ENCODE measurements at places on chromosomes 7 and 10.
A peak's percentile ranks its signal among the peaks of the same experiment; 100 is the strongest.

GRCh38 chr7:139332697-139333359, 8.3 kb upstream of the FMC1 start:
- no peak for DNase-seq

GRCh38 chr7:45593121-45593541, 19.0 kb downstream of the ADCY1 start:
- DNase-seq: no peak

GRCh38 chr10:117647306-117647705, 104.8 kb downstream of the EMX2 start:
- DNase-seq: no peak

DNA sequence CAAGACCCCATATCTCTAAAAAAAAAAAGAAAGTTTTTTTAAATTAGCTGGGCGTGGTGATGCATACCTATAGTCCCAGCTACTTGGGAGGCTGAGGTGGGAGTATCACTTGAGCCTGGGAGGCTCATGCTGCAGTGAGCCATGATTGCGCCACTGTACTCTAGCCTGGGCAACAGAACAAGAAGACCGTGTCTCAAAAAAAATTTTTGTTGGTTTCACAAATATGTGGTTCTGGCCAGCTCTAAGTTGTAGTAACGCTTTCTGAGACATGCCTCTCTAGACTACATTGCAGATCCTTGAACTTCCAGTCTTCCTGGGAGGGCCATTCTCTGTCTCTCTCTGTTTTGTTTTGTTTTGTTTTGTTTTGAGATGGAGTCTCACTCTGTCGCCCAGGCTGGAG, 24.6 kb upstream of the RHBDD2 start:
- DNase-seq: peak; percentile 48

DNA sequence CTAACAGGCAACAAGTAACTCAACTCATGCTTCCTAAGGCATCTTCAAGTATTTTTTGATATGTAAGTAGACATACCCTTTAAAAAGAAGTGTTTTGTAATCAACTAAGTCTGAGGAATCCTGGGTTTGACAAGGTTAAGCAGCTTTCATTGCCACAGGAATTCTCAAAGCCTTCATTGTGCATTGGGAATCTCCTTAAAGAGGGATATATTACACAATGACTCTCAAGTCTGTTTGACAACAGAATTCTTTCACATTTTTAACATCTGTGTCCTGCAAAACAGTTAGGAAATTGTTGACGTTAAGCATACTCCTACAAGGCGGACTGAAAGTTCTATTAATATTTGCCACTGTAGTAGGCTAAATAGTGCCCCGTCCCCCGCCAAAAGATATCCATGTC, 71.4 kb downstream of the SGMS1 start:
- DNase-seq: no peak

DNA sequence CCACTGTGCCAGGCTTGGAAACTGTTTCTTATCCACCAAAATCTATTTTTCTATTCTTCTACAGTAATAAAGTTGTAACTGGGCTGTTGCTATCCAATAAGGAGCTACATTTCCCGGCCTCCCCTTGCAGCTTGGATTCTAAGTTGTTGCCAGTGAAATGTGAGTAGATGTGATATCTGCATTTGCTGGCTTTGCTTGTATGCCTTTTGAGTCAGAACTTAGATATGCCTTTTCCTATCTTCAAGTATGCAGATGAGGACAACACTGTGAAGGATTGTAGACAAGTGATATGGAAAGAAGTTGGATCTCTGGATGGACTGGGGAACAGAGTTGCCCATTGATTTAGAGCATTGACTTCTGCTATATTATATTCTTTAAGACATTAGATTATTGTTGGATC, 236.9 kb downstream of the REEP3 start:
- no peak for DNase-seq

DNA sequence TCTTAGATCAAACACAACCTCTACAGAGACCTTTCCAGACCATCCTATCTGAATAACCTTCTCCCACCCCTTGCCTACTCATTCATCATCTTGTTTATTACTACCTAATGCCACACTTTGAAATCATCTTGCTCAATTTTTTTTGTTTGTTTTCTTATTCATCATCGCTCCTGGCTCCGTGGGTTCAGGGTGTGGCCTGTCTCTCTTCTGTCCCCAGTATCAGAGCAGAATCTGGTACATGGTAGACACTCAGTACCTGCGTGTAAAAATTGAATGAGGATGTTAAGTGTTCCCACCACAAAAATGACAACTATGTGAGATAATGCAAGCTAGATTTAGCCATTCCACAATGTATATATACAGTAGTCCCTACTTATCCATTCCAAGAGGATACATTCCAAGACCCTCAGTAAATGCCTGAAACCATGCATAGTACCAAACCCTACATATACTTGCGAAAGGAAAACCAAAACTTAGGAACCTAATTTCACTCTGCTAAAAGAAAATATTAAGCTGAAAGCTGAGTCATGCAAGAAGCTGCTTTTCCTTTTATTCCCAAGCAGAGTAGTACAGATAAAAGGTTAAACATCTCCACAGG, 72.1 kb upstream of the SEC61G start:
- no peak for DNase-seq

DNA sequence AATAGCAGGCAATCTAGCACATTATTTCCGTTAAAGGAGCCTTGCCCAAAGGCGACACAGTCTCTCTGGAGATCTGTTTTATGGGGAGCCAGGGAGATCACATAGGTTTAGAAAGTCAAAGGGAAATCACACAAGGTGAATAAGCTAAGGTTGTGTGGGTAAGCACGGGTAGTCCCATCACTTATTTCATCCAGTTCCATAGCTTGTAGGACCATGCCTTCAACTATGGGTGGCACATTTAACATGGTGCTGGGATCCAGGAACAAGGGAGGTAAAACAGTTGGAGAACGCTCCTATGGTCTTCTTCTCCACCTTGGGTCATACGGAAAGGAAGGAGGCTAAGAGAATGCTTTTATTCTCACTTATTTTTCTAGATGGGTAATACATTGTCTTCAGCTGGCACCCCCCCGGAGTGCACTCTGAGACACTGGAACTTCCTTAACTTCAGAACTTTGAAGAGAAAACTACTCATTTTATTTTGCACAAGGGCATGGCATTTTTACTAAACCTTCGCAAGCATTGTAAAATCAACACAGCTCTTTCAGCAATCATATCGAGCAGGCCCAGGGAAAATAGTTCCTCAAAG, 435.4 kb downstream of the KIF20B start:
- peak; percentile 38 for DNase-seq

DNA sequence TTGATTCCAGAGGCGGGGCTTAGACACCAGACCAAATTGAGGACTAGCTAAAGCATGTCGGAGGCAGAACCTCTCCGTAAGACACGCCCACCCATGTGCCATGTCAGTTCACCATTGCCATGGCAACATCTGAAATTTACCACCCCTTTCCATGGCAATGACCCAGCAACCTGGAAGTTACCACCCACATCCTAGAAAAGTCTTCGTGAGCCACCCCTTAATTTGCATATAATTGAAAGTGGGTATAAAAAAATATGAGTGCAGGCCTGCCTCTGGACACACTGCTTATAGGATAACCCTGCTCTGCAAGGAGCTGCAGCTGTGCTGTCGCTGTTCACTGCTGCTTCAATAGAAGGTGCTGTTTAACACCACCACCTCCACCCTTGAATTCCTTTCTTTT, 28.0 kb downstream of the TMEM270 start:
- no peak for DNase-seq

DNA sequence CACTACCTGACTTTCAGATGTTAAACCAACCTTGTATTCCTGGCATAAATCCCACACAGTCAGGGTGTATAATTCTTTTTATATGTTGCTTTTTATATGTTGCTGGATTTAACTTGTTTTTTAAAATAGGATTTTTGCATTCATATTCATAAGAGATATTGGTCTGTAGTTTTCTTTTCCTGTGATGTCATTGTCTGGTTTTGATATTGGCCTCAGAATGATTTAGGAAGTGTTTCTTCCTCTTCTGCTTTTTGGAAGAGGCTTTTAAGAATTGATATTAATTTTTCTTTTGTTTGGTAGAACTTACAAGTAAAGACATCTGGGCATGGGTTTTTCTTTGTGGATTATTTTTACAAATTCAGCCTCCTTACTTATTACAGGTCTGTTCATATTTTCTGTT, 93.1 kb downstream of the CARD11 start:
- peak; percentile 47 for DNase-seq

- DNase-seq: no peak
Observed at GRCh38 chr10:23035569-23035968, 59.8 kb upstream of the MSRB2 start.

GRCh38 chr10:78860260-78860914, 208.4 kb upstream of the ZMIZ1 start:
- DNase-seq: no peak

DNA sequence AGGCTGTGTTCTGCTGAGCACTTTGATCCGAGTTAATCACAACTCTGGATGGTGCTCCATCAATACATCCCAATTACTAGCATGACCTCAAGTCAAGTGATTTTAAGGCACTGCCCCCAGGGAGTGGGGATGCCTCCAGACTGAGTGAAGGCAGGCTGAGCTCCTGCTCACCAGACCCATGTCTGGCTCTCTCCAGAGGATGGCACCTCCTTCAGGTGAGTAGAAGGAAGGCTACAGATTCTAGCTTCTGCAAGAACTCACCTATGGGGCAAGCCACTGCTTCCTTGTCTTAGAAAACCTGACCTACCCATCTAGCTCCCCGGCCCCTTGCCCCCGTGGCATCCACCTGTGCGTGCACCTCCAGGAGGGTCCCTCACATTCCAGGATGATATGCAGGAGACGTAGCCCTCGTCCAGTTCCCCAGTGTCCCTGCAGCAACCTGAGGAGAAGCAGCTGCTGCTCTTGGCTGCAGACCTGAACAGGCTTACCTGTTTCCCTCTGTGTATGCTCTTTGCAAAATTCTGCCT, 390.3 kb downstream of the GRID1 start:
- DNase-seq: no peak

- DNase-seq: peak; percentile 28
Observed at GRCh38 chr7:106199813-106200364, 84.9 kb downstream of the NAMPT start.

- DNase-seq: no peak
Observed at GRCh38 chr10:111206521-111206920, 129.7 kb downstream of the ADRA2A start.

GRCh38 chr10:119233821-119234220, 26.4 kb downstream of the GRK5 start:
- DNase-seq: no peak

- DNase-seq: no peak
Observed at GRCh38 chr7:36506820-36507219, 117.2 kb downstream of the ANLN start.

- no peak for DNase-seq
Observed at GRCh38 chr7:85522070-85522469, 335.2 kb upstream of the SEMA3D start.

- DNase-seq: no peak
Observed at GRCh38 chr10:46285300-46285699, 1.5 kb upstream of the ANTXRL start.

GRCh38 chr10:21292763-21293517, 232.5 kb downstream of the SKIDA1 start:
- peak; percentile 10 for DNase-seq

DNA sequence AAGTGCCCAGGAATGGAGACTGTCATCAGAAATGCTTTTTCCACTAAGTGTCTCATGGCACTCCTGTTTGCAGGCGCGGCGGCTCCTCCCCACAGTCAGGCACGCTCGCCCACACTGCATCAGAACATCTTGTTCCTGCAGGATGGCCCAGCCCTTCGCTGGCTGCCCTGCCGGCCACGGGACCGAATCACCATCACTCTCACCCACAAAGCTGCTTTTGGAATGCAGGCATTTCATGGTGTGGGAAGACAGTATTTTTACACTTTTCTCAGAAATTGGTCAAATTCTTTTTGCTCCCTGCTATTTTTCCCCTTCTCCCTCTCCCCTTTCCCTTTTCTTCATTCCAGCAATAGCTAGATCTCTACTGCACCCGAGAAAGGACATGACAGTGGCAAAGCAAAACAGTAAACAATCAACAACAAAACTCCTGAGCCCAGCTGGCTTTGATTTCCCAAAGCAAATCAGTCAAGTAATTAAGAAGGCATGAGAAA, 176.1 kb upstream of the TNS3 start:
- DNase-seq: no peak

- peak; percentile 86 for DNase-seq
Observed at GRCh38 chr10:96747734-96748550, 27.6 kb upstream of the PIK3AP1 start.

DNA sequence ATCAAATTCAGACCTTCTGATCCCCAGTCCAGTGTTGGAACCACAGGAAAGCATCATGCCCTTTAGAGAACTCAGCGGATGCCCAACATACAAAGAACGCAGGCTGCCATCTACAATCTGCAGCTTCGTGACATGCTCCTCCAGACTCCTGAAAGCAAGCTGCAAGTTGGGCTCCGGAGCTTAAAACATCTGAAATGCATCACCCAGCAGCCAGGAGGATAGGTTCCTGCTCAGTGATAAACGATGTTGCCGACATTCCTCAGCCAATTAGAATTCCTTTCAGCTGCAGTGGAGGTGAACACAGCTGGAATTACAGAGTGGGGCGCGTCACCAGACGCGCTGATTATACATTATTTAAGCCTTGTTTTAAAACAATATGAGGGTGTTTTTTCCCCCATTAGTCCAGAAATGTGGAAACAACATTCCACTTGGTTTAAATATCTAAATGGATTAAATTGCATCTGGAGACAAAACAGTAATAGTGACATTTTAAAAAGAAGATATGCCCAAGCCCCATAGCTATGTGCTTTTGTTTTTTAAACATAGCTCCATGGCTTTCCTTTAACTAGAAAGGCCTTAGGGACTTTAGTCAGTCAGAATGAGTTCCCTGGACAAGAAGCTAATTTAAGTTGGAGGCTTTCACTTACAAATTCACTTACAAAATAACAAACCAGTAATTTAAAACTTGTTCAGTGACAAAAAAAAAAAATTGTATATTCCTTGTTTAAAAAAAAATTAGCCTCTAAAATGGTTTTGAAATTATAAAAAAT, 6.3 kb downstream of the SMURF1 start:
- DNase-seq: no peak

DNA sequence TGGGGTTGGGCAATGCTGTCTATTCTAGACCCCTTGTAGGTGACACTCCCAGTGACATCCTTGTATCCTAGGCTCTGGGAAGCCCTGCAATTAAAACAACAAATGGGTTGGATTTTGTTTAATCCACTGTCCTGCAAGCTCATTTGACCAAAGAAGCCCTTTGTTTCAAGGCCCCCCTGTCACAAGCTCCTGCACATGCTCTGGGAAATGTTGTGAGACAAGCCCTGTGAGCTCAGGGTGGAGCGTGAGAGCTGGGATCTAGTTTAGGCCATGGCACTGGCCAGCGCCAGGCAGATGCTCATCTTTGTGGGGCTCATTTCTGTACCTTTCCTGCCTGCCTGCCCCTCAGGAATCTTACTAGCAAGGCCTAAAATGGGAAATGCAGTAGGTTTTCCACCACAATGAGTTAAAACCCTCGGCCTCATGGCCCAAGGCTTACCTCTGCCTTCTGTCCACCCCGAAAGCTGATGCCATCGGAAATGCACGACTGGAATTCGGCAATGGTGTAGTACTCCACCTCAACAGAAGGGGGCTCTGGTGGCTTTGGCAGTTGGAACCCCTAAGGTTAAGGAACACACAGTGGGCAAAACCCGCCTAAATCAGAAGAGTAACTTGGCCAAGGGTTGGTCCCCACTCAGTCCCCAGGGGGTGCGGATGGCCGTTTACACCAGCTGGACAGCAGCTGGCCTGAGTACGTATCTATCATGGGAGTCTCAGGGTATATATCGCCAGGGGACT, 112.0 kb downstream of the NEURL1 start:
- peak; percentile 70 for DNase-seq

- DNase-seq: no peak
Observed at GRCh38 chr7:105887569-105888189, 11.3 kb upstream of the ATXN7L1 start.
